ENCODE measurements at places on chromosomes 12 and 14.

DNA sequence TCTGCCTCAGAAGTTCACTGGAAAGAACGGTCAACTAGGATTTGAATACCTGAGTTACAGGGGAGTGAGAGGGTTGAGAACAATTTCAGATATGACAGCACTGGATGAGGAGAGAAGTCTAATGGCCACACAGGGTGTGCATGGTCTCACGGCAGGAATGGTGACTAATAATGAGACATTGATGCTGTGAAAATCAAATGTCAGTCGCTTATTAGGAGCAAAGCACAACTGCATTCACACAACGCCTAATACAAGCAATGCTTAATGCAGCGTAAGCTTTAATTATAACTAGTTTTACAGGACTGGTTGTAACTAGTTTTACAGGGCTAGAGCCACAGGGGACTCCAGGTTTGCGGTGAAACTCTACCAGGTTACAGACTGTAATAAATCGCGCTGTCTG, 23.4 kb upstream of the PRIMA1 start:
- DNase-seq, result no peak

DNA sequence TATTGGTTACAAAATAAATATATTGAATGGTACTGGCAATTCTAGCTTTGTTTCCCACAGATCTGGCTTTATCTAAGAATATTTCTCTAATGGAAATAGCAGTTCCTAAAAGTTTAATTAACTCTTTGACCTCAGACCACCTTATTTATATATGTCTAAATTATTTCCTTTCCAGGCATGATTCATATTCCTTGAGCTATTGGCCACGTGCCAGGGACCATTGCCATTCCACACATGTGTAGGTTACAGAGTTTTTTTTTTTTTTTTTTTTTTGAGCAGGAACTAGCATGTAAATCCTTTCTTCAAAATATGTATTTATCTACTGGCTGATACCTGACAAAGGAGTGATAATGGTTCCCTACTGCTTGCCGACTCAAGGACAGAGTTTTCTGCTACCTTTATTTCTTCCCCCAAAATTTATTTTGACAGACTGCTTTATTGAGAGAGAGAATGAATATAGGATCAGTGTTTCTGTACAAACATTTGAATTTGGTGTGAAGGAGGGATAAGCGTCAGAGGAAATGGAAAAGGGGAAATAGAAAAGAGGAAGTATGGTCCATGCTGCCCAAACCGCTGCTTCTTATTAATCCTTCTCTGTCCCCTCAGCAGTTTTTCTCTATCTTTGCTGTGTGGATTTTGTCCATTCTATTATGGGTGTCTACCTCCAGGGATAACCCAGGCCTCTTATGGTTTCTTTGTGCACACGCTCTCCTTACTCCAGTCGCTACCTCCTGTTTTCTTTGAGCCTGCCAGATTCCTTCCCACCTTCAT, 36.4 kb downstream of the PDE3A start:
- no peak for DNase-seq

DNA sequence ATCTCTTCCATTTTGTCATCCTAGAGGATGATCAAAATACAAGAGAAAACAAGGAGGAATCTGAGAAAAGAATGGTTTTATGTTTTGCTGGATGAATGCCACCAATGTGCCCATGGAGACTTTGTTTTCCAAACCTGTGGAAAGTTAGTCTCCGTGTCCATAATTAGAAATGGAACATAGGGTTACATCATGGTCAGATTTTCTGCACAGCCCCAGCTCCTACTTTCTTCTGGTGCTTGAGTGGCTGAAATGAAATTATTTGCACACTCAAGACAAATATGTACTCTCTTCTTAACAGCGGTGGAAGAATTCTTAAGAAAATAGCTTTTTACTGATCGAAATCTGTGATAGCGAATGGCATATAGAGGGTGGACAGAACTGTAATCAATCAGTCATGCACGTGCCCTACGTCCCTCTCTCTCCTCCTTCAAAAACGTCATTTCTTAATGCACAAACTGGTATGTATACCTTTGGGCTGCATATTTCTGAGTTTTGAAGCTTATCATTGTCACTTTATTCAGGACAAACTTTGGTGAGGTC, 825.2 kb downstream of the AACS start:
- no peak for DNase-seq

DNA sequence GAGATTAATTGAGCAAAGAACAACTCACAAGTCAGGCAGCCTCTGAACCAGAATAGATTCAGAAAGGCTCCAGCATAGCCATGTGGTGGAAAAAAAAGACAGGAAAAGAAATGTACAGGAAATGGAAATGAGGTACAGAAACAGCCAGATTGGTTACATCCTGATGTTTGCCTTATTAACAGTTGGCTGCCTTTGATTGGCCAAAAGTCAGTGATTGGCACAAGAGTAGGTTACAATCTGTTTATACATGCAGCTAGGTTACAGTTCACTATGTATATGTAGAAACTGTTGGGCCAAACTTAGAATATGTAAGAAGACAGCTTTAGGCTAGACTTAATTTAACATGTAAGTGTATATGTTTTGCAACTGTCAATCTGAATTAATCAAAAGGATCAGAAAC, 118.9 kb downstream of the UNC79 start:
- DNase-seq, result no peak

- peak; percentile 44 for DNase-seq
Measured at GRCh38 chr14:65961004-65961403, 525.2 kb upstream of the CCDC196 start.

DNA sequence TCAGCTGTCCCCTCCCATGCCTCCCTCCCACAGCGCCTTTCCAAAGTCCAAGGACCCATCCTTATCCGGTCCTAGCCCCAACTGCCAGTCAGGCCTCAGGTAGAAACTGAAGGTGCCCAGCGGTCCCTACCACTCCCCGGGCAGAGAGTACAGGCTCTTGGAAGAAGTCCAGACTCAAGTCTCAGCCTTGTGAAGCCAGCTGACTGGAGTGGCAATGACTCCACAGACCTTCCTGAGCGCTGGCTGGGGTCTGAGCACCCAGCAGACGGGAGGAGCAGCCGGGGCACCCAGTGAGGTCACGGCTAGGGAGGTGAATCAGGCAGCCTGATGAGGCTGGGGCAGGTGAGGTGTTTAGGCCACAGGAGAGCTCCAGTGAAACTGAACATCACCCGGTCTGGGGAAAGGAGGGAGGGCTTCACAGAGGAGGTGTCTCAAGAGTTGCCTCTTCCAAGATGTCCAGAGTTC, 60.0 kb downstream of the ITPK1 start:
- no peak for DNase-seq

- no peak for DNase-seq
Measured at GRCh38 chr14:24277606-24278321, 6.4 kb upstream of the RABGGTA start.

DNA sequence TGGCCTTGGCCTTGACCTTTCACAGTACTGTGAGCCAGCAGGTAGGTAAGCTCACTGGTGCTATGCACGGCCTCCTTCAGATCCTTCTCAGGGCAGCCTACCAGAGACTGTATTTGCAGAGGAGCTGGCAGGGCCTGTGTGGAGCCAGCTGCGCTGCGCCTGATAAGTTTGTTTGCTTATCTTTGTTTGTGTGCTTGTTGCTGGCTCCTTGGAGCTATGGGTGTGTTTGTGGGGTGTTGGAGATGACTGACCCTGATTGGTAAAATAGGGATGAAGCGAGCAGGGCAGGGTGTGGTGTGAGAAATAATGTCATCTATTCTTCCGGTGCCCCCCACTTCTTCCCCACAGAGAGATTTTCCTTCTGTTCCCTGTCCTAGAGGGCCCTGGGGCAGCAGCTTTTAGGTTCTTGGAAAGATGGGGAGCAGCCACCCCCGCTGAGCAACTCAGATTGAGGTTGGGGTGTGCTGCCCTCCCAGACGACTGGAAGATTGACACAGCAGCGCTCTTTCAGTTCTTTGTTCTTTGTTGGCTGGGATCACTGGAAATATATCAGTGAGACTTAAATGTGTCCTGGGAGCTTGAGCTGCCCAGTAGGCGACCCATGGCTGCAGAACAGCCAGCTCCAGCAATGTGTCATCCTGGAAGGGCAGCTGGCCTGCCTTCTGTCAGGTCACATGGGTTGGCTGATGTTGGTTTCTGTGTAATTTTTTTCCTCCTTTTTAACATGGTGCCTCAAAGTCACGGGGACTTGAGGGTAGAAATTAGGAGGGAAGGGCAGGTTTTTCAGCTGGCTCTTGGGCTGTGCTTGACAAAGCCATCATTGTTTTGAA, 19.6 kb downstream of the MLXIP start:
- peak; percentile 92 for DNase-seq

DNA sequence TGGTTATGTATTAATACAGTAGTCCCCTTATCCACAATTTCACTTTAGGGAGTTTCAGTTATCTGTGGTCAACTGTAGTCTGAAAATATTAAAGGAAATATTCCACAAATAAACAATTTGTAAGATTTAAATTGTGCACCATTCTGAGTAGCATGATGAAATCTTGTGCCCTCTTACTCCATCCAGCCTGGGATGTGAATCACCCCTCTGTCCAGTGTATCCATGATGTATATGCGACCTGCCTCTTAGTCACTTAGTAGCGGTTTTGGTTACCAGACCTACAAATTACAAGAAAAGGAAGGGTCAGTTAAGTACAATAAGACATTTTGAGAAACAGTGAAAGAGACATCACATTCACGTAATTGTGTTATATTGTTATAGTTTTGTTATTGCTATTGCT, 39.9 kb upstream of the MDGA2 start:
- no peak for DNase-seq

GRCh38 chr12:62736596-62736995, 198.4 kb downstream of the PPM1H start:
- no peak for DNase-seq

DNA sequence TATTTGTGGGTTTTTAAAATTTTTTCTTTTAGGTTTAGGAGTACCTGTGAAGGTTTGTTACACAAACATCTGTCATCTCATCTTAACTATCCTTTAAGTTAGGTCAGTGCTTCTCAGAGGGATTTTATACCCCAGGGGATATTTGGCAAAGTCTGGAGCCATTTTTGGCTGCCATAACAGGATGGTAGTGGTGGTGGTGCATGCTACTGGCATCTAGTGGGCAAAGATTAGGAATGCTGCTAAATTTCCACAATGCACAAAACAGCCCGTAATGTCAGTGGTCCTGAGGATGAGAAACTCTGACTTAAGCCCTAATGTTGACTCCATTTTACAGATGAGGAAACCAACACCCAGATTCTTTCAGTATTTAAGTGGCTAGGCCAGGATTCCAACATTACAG, 85.2 kb upstream of the MYF6 start:
- no peak for DNase-seq

DNA sequence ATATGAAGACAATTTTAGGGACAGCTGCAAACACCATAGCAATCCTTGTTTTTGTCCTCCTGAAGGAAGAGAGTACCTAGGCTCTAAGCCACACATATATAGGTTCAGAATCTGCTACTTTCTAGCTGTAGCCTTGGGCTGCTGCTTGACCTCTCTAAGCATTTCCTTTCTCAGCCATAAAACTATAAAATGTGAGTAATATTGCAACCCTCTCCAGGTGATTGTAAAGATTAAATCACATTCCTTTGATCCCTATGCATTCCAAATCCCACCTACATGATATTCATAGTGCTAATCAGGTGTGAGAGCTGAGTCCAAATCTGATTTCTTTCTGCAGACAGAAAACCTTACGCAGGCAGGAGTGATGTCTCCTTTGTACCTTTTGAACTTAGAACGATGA, 913.5 kb downstream of the VRK1 start:
- DNase-seq, result no peak

- no peak for DNase-seq
Measured at GRCh38 chr12:19886065-19886464, 446.8 kb downstream of the AEBP2 start.

DNA sequence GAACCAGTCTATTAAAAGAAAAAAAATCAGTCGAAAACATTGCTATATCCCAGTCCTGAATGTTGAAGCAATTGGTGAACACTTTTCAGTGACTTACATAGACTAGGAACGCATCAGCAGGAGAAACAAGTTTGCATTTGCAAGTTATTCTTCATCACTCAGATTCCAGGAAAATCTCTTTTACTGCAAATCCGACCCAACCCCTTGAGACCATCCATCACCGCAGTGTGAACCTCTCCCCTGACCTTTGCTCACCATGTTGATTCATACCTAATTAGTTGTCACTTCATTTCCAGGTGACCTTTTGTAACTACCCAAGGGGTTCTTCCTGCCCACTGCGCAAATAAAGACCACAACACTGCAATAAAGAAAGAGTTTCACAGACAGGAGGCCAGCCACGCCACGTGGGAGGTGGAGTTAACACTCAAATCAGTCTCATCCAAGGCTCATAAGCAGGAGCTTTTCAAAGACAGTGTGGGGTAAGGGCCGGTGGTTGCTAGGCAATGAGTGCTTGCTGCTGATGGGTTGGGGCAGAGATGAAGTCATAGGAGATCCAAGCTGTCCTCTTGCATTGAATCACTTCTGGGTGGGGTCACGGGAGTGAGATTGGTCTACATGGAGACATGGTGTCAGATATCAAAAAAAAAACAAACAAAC, 241.3 kb upstream of the TMEM132C start:
- DNase-seq, result no peak

GRCh38 chr12:54475537-54475936, 2.1 kb upstream of the GTSF1 start:
- no peak for DNase-seq

- DNase-seq, result no peak
Measured at GRCh38 chr14:22847661-22848341, 11.4 kb downstream of the MMP14 start.

- DNase-seq, result no peak
Measured at GRCh38 chr12:74337951-74338350, 199.7 kb upstream of the ATXN7L3B start.

DNA sequence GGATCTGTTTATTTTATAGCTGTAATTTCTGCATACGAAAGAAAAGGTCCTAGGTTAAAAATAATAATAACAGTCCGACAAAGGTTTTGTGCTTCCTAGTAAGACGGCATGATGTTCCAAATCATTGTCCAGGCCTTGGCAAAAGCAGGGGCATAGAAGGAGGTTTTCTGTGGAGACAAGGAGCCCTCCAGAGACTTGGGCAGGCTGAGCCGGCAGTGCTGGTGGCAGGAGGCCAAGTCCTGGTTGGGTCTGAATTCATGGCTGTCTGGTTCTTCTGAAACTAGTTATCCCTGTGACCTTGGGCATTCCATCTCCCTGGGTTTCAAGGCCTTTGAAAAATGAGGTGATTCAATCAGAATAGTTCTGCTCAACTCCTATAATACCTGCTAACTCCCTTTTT, 44.0 kb downstream of the KCNK13 start:
- DNase-seq, result no peak

GRCh38 chr14:77882636-77883035, 82.7 kb downstream of the ADCK1 start:
- no peak for DNase-seq

DNA sequence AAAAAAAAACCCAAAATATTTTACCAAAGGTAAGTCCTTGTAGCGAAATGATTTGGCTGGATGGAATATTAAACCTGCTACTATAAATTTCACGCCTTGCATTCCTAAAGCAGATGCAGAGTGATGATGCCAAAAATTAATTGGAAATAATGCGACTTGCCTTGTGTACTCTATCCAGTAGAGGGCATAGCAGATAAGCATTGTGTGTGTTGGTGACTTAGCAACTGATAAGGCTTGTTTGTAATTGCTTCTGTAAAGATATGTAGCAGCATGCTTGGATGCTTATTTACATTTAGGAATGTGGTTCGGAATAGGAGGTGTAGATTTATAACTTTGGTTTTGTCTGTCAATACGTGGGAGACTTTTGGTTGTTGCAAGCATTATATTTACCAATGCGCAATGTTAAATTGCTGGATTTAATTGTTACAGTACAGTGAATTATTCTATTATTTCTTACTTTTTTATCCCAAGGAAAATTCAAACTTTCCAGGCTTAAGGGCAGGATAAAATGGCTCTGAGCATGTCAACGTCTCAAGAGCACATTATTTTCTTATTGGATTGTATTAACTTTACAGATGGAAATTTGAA, 80.5 kb downstream of the TMEM260 start:
- DNase-seq, result peak; percentile 26

GRCh38 chr12:132560614-132561426, 49.6 kb downstream of the LRCOL1 start:
- peak; percentile 47 for DNase-seq

All from hematopoietic multipotent progenitor cell treated with erythropoietin and hydrocortisone succinate and interleukin-3 and kit ligand, for 15 days (in vitro differentiated cells).